Effector CD4-positive, alpha-beta T cell (primary cell): ENCODE measurements at places on chromosomes 3 and 15.

- DNase-seq: no peak
Measured at GRCh38 chr3:190361791-190362190, 26.2 kb upstream of the CLDN16 start.

- peak; percentile 50 for DNase-seq
Measured at GRCh38 chr15:25859838-25860645, 3.1 kb downstream of the ATP10A start.

- DNase-seq: no peak
Measured at GRCh38 chr3:153357436-153357835, 195.4 kb downstream of the RAP2B start.

GRCh38 chr15:37595426-37595970 is 338.9 kb upstream of the TMCO5A start:
- no peak for DNase-seq

GRCh38 chr15:96701443-96701842 is 370.9 kb downstream of the NR2F2 start:
- no peak for DNase-seq

DNA sequence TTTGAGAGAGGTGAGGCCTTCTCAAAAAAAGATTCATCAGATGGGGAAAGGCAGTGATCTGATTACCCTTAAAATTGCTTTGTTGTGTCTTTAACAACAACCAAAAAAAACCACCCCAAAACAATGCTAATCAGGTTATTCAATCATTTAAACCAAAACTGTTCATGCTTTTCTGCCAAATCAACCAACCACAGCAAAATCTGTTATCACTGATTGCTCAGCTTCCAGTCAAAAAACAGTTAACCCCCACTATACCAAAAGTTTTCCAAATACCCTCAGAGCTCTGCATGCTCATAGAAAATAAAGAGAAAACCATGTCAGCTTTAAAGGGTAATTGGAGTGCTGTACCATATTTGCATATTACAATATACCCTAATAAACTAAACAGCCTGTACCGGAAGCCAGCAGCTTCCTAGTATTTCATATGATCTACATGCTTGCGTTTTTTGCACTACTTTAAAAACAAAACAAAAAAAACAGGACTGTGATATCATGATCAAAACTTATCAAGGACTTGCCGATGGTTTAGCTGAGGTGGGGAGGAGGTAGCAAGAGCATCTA is 22.8 kb downstream of the SATB1 start:
- DNase-seq: no peak

DNA sequence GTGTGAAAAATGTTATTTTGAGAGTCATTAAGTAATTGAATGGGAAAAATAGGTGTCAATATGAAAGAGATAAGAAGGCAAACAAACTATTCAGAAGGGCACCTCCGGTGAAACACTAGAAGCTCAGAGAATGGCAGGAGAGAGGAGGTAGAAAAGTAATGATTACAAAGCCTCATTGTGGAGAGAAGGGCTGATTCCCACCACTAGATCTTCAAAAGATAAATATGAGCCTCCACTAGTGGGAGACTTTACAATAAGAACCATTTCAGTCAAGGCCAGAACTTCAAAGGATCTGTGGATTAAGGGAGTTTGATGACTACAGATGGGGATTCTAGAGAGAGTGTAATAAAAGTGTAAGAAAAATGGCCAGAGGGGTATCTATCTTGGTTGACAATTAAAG is 535.6 kb downstream of the NLGN1 start:
- no peak for DNase-seq

- DNase-seq: no peak
Measured at GRCh38 chr3:45199837-45200648, 26.0 kb downstream of the TMEM158 start.

DNA sequence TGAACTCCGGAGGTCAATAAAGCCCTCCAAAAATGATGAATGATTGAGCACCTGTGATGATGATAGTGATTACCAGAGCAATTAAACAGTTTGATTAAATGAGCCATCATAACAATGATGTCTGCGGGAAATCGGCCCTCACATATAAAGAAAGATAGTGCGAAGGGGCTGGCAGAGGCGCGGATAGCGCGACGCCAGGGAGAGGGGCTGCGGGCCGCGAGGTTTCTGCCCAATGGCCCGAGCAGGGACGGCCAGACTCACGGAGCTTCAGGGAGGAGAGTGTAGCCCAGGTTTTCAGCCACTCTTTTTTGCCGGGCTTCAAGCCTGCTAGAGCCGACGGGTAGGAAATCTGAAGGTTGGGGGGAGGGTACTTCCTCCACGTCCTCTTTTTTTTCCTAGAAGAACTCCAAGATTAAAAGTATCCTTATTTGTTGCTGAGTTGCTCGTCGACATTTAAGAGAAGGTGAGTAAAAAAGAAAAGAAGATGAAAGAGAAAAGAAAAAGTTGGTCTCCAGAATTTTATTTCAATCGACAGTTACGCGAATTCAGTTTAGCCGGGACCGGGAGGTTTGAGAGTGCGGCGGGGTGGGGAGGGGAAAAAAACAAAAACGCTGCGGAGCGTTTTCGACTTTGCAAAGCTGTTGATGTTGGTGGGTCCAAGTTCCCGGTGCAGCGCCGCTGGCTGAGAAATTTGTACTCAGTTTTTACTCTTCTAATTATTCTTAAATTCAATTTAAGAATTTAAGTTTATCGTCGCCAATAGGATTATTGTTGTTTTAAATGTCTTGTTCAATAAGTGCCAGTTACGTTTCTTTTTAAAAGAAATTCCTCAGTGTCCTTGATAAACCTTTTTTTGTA is 2.2 kb upstream of the MEIS2 start:
- DNase-seq: no peak

DNA sequence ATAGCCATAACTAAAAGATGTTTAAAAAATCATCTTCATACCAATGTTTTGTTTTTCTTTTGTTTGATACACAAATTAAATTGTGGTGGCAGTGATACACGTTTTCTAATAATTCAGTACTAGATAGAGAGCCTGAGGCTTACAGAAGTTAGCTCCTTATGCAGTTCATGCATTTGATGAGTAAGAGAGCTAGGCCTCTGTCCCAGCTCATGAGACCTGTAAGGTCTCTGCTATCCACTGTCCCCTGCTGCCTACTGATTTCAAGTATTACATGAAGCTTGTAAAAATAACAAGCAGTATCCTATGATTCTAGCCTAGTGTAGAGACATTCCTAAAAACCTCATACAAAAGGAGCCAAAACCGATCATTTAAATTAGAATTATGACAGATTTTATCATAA is 144.5 kb downstream of the MBNL1 start:
- no peak for DNase-seq

- no peak for DNase-seq
Measured at GRCh38 chr3:58178528-58179234, 32.1 kb downstream of the DNASE1L3 start.

DNA sequence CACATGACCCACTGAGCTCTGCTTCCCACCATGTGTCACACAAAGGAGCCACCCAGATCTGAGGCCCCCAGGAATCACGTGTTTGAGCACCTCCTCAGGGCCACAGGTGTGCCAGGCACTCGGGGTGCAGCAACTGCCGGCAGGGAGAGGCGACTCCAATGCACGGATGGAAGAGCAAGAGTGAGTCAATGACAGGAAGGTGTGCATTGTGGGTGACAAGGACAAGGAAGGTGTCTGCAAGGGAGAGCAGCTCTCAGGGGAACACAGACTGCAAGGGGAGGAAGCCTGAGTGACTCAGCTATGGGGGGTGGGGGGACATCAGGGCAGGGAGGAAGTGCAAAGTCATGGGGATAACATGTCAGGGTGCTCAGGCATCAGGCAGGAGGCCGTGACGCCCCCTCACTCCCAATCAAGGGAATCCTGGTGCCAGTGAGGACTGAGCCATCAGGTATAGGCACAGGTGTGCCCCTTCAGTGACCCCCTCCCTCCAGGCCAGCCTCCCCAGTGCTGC is 67.4 kb downstream of the NUP210 start:
- DNase-seq: no peak

DNA sequence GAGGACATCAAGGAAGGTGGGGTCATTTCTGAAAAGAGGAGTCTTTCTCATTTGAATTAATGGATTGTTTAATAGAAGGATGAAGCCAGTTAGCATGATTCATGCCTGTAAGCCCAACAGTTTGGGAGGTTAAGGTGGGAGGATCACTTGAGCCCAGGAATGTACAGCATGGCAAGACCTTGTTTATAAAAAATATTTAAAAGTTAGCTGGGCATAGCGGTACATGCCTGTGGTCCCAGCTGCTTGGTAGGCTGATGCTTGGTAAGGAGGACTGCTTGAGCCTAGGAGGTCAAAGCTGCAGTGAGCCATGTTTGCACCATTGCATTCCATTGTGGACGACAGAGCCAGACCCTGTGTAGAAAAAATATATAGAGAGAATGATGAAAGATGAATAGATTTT is 165.5 kb downstream of the ALCAM start:
- no peak for DNase-seq

DNA sequence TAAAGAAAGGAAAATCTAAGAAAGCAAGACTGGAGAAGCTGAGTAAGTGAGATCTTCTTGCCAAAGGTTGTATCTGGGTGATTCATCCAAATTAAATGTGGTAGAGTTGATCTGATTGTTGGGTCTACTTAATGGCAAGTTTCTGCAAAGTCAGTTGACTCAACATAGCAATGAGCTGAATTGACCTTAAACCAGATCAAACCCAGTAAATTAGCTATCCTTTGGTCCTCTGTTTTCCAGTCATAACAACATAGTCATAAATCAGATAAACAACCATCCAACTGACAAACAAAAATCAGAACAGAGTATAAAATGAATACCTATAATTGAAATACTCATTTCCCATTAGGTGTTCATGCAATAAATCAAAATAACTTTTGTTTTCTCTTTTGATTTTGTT is 142.6 kb upstream of the CFAP20DC start:
- no peak for DNase-seq
